ENCODE measurements at places on chromosomes 1 and 21. TPM values are rescaled to one million over a fixed set of nuclear protein-coding genes. Genes with fewer than 3 reads are reported as not detected.

DNA sequence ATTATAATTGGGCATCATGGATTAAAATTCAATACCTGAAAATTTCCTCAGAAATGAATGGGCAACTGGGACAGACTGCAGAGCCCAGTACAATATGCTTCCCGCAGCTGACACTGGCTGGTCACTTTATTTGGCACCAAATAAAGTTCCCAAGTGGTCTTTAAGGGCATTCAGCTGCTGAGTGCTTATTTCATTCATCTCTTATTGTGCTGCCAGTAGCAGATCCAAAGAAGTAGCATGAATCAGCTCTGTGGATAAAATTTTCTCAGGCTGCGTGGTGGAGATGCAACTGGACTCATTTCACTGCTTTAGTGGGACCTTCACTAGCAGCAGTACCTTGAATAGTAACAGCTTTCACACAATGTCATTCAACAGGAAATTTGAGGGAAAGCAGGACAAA lies 226.3 kb upstream of the ADGRL2 start:
- no peak for DNase-seq

DNA sequence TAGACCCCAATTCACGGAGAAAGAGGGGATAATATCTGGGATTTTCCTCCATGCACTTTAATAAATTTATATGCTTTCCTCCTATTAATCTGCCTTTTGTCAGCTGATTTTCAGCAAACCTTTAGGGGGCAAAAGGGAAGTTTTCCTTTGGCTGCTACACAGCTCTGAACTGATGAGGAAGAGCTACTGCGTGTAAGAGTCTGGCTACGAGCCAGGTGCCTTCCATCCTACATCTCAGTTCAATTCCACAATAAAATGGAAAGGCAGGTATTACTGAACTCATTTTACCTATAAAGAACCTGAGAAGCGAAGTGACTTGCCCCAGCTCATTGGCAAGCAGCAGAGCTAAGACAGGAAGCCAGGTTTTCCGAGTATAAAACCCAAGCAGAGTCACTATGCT lies 28.3 kb upstream of the ZNF326 start:
- no peak for DNase-seq

- DNase-seq = no peak
These were observed 20.4 kb upstream of the AK2 start for GRCh38 chr1:33057095-33057494.

GRCh38 chr1:205421798-205422197 lies at the start of gene LEMD1:
TSS of gene LEMD1 (minus strand) at chr1:205422056. CDS start at chr1:205420536, 1,520 bp downstream.
- DNase-seq = no peak

- DNase-seq = no peak
These were observed 17.3 kb downstream of the POFUT2 start for GRCh38 chr21:45270306-45270821.

DNA sequence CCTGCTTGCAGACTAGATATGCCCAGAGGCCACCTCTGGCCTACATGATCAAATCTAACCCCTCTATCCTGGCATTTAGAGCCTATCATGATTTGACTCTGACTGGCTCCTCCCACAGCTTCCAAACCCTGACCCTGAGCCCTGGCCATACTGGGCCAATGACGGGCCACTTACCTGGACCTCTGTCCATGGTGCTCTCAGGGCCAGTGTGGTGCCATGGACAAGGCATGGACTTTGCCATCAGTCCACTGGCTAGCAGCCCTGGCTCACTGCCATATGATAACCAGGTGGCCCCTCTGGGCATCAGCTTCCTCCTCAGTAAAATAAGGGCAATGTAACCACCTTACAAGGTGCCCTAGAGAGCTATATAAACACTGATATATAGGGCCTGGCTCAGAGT lies 713.4 kb downstream of the PTPRU start:
- DNase-seq = no peak

DNA sequence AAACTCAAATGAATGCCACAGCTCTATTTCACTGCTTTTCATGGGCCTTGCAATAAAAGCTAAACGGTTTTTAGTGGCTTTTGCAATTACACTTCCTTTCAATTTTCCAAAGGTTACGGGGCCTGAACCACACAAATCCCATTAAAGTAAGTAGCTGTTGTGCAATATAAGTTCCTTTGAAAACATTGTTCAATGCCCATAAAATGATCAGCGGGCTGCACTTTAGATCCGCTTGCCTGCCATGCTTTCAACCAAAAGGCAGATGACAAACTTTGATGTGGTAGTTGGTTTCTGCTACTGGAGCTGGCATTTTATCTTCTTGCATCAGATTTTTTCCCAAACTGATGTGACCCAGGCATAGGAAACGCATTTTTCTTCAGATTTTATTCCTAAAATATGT lies 50.2 kb downstream of the PRRX1 start:
- DNase-seq = no peak

- DNase-seq = no peak
These were observed 205.0 kb upstream of the NFIA start for GRCh38 chr1:60877376-60877775.

GRCh38 chr1:47415728-47416318 lies at the start of gene FOXE3:
TSS of gene FOXE3 (plus strand) at chr1:47416285. CDS start at chr1:47416316, 31 bp downstream.
- DNase-seq = no peak

GRCh38 chr1:22452481-22452957 lies 868 bp downstream of the ZBTB40 start:
- DNase-seq = no peak

DNA sequence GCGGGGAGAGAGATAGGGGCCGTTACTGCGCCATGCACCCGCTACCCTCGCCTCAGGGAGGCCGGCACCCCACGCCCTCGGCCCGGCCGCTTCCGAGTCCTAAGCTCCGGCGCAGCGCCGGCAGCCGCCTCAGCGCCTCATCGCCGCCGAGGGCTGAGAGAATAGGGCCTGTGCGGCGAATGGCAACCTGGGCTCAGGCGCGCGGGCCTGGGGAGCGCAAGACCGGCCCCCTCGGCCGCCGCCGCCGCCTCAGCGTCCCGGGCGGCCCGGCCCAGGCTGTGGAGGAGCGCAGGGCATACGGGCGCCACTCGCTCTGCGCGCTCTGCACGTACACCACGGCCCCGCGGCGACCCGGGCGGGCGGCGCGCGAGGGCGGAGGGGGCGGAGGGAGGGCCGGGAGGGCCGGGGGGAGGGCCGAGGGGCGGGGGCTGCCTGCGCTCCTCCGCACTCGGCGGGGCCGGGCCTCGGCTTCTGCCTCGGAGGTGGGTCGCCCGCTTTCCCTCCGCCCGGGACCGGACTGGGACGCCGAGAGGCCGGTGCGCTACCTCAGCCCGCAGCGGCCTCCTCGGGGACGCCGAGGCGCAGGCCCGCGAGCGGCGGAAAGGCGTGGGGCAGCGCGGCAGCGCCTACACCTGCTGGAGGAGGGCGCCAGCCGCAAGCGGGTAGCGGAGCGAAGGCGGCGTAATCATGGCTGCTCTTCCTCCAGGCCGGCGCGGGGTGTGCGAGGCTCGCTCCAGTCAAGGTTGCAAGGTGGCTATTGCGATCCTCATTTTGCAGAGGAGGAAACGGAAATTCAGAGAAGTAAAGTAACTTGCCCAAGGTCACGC lies at the start of gene EGLN1:
TSS of gene EGLN1 (minus strand) at position 317 of the 827 bp plus-strand sequence. CDS start 399 bp downstream, outside the sequence.
- DNase-seq = peak; percentile 65

- no peak for DNase-seq
These were observed 38.4 kb downstream of the STPG1 start for GRCh38 chr1:24374891-24375786.

DNA sequence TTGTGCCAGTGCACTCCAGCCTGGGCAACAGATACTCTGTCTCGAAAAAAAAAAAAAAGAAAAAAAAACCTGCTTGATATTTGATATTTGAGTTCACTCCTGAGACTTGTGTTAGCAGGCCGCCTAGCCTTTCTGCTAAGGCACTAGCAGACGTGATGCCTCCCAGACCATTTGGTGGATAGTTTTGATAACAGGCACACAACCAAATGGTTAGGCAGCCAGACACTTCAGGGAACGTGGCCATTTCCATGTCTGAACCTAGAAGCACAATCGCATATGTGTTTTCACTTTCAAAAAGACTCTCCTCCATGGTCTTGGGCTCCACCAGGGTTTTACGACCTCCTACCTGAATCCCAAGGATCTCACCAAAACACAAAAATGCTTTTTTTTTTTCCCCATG lies 1319.5 kb downstream of the BRINP3 start:
- no peak for DNase-seq

Gene CCDC181
- polyA plus RNA-seq = 10.6 TPM

Gene COA7
- 19.5 TPM for polyA plus RNA-seq

Gene IVNS1ABP
- 248 TPM for polyA plus RNA-seq

Gene CCDC185
- 0.12 TPM for polyA plus RNA-seq

Gene SV2A
- 7.8 TPM for polyA plus RNA-seq

Gene KCNE2
- 0.82 TPM for polyA plus RNA-seq

Gene EPHX1
- 60.3 TPM for polyA plus RNA-seq
